NCI-H2081 treated with DMSO at 0.1 percent for 48 hours (cell line): ENCODE measurements at places on chromosomes 2 and 18.

DNA sequence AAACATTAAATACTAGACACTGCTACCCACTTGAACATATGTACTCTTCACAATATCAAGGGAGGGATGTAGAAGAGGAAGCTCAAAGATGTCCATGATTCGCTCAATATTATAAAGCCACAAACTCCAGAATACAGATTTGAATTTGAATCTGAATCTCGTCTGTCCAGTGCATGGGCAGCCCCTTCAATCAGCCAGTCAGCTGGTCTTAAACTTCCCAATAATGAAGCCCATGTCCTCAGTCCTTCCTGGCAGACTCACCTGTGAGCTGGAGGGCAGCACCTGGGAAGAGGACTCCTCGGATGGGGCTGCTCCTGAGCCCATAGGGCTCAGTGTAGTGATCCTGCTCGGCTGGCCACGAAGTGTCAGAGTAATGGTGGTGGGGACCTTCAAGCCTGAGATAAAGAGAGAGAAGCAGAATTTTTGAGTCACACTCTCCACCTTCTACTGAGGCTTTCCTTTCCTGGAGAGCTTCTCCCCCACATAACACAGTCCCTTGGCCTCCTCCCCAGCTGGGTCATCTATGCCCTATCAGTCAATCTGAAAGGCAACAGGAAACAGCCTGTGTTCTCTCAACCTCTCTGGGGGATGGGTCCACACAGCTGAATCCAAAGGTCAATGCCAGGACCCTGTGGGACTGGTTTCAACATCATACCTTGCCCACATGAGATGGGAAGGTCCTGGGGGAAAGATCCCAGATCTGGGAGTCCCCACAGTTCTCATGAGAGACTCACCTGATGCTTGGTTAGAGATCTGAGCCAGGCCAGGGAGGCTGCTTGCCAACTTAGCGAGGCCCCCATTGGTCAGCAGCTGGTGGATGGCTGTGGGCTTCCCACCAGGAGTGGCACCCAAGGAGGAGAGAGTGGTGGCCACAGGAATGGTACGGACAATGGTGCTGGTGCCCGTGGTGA is 36.5 kb downstream of the KANSL3 start:
- no peak for DNase-seq

DNA sequence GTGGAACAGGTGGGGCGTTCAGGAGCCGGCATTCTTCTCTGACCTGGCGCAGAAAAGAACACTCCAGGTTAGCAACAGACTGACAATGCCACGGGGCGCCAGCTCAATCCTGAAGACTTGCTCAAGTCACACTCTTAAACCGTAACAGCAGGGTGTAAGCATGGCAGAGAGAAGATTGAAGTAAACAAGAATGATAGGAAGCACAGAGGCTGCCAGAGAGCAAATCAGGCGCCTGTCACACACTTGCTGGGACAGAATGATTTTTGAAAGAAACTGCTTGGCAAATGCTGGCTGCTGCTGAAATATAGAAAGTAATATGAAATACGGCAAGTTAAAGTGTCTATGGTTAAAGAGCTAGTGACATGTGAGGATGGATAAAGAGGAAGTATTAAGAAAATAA is 80.5 kb downstream of the MEP1B start:
- no peak for DNase-seq

- DNase-seq = no peak
These were observed 1.6 kb upstream of the SLC66A2 start for GRCh38 chr18:79952996-79953559.

DNA sequence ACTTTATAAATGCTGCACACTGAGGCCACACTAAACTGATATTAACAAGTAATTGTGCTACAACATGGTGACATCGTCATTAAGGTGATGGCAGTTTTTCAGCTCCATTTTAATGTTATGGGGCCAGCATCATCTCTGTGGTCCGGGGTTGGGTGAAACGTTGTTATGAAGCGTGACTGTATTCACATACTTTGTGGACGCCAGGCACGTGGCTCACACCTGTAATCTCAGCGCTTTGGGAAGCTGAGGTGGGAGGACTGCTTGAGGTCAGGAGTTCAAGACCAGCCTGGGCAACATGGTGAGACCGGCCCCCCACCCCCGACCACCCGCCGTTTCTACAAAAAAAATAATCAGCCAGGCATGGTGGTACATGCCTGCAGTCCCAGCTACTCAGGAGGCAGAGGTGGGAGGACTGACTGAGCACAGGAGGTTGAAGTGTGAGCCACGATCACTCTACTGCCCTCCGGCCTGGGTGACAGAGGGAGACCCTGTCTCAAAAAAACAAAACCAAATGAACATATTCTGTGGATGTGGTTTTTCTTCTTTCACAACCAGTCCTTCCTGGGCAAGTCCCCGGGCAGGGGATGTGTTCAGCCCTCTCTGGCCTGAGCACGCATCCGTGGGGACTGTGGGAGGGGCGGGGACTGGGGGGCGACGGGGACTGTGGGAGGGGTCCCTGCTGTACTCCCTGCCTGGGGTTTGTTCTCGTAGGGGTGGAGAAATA is 12.9 kb upstream of the GAL3ST2 start:
- DNase-seq = no peak

DNA sequence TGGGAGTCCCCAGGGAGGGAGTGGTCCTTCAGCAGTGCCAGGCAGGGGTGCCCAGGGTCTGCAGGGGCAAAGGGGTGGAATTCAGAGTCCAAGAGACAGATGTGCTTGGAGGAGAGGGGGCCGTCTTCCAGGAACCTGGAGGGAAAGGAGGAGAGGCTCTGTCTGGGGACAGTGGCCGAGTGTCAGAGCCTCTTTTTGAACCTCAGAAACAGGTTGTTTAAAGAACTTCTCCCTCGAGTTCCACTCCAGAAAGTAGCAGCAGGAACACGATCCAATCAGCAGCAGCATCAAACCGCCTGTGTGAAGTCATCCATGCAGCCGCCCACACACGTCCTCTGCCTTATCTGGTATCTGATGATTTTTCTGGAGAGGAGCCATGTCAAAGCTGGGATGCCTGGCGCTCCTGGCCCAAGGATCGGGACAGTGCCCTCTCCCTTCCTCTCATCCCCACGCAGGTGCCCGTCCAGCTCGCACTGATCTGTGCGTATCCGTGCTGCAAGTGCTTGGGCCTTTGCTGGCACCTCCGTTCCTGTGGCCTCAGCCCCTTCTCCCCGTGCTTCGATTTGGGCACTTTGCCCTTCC is 205.1 kb downstream of the NDUFA10 start:
- no peak for DNase-seq

DNA sequence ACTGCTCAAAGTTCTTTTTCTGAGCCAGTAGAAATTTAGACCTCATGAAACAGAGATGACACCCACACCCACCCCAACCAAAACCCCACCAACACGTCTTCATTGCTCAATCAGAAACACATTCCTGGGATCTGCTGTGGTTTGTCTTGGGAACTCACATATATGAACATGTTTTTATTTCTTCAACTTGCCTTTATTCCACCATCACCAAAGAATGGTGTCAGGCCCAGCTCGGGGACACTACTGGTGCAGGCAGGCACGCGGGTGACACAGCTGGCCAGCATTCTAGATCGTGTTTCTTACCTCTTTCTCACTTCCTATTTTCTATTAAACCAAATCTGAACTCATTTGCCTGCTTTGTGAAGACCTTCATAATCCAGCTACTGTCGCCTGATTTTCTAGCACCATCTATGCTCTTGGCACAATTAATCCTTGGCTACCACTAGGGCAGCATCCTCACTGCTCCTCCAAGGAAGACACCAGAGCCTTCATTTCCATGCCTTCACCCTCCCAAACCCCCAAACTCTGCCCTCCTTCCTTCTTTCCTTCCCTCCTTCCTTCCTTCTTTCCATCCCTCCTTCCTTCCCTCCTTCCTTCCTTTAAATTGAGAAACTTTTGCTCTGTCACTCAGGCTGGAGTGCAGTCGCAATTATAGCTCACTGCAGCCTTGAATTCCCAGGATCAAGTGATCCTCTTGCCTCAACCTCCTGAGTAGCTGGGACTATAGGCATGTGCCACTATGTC is 157.1 kb downstream of the BCL2 start:
- no peak for DNase-seq

DNA sequence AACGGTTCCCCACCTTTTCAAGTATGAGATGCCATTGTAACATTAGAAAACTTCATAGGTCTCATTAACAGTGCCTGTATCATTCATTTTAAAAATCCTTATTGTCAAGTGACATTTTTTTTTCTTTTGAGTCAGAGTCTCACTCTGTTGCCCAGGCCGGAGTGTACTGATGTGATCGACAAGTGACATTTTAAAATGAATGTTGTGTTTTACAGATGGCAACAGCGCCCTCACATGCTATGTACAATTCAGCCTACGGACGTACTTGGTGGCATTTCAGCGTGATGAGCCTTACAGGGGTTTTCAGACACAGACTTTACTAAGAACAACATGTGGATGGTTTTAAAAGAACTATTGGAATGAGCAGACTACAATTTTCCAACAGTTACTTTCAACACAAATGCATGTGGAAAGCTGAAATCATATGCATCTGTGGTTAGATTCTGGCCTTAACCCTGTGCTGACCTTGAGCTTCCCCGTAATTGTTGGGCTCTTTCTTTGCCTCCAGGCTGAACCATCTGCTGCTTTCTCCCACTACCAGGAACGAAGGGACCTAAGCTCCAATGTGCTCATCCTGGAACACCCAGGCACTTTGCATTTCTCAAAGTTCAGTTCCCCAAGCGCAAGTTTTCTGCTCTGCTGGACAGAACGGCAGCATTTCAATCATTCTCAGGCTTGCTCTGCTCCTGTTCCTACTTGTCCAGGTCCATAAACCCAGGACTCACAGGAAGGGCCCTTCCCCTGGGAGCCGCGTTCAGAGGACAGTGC is 119.9 kb upstream of the NDUFV2 start:
- peak; percentile 13 for DNase-seq

- no peak for DNase-seq
These were observed 162.0 kb downstream of the SLC4A3 start for GRCh38 chr2:219789476-219789875.

DNA sequence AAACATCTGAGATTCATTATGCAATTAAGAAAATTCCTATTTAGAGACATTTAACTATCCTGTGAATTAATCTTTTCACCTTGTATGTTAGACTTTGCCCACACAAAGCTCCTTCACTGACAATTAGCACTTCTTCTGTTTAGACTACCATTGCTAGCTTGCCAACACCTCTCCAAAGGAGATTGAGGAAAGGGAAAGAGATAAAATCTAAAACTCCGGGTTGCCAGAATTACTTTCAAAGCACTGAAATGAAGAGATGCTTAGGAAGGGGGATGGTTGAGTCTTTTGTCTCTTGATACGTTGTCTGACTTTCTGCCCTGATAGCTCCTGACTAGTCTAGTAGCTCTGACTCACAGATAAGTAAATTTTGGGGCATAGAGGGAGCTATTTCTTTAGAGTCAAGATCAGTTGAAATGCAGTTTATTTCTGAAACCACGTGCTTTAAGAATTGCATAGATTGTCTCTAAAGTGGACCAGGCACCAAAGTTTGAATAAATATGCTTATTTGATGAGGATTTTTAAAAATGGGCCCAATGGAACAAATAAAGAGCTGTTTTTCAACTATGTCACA is 74.1 kb upstream of the DSEL start:
- no peak for DNase-seq

DNA sequence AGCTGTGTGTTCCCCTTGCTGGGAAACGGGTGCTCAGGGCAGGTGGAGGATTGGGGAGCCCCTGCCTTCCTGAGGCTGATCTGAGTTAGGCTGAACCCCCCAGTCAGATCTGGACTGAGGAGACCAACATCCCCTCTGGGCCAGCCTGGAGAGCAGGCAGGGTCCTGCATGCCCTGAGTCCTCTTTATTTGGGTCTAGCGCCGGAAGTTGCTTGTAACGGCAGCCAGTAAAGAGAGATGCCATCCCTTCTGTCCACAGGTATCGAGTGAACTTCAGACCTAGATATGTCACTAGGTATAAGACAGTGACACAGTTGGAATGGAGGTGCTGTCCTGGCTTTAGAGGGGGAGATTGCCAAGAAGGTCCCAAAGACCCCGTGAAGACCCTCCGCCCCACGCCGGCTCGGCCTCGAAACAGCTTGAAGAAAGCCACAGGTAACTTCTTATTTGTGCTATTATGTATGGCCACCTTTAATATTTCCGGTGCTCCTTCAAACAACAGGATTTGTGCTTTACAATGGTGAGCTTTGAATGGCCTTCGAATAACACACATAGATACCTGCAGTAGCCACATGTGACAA is 38.0 kb downstream of the EMILIN2 start:
- no peak for DNase-seq

DNA sequence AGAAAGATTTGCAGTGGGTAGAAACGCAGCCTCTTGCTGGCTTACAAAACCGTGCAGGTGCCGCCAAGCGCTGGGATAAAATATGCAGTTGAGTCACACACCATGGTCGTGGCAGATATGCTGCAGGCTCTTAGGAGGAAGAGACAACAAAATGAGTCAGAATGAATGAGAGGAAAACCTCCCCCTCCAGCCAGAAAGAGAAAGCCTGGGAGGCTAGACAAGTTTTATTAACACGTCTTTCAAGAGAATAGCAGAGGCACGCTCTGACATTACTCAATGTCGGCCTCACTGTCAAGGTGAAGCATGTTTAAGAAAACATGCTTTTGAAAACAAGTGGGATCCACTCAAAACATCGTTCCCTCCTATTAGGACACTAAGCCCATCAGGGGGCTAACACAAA is 37.1 kb upstream of the ZCCHC2 start:
- DNase-seq = no peak

GRCh38 chr2:238631491-238632180 is 204.9 kb downstream of the ASB1 start:
- no peak for DNase-seq

DNA sequence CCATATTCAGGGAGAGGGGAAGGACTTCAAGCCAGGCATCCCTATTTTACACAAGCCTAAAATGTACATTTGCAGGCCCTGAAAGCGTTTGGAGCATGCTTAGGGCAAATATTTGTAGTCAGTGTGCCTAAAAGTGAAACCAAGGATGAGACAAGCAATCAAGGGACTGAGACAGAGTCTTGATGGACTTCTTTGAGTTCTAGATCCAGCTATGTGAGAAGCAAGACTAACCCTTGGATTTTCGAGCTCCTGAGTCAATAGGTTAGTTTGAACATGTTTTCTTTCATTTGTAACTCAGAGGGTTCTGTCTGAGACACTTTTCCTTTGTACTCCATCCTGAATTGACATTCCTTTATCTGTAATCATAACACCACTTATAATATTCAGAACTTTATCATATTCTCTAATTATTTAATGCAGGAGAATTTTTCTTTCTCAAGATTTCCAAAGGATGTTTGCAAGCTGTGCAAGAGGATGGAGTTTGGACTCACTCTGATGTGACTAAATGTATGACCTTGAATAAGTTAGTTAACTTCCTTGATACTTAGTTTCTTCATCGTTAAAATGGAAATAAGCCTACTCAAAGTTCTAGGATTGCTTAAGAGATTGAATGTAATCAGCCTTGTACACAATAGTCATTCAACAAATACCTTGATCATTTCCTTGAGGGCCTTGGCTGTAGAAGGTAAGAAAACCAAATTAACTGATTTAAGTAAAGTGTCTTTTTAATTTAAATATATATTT is 1237.8 kb upstream of the ZEB2 start:
- DNase-seq = no peak
